ENCODE measurements at places on chromosomes 16 and 17.

- DNase-seq = no peak
Observed at GRCh38 chr17:21125862-21126261, 902 bp upstream of the DHRS7B start.

- no peak for DNase-seq
Observed at GRCh38 chr17:81912441-81913309, 1.5 kb upstream of the PCYT2 start.

GRCh38 chr17:30235386-30236296 lies at the start of gene SLC6A4:
TSS of gene SLC6A4 (minus strand) at chr17:30235697. CDS start at chr17:30221958, 13,739 bp downstream.
- DNase-seq = peak; percentile 49

DNA sequence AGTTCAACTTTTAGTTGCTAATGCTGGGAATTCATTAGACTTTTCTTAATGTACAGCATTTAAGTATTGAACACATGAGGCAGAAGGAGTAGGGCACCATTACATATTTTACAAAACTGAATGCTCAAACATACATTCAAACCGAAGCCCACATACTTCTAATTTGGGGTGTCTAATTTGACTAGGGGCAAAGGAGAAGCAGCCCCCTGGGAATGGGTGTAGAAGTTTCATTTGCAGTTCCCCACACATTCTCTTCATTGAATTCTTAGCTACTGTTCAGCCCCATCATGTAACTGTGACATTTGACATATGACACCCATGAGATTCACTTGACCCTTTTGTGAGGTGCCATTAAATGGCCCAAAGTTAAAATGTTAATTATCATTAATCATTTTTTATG lies 16.4 kb downstream of the IRX6 start:
- no peak for DNase-seq

DNA sequence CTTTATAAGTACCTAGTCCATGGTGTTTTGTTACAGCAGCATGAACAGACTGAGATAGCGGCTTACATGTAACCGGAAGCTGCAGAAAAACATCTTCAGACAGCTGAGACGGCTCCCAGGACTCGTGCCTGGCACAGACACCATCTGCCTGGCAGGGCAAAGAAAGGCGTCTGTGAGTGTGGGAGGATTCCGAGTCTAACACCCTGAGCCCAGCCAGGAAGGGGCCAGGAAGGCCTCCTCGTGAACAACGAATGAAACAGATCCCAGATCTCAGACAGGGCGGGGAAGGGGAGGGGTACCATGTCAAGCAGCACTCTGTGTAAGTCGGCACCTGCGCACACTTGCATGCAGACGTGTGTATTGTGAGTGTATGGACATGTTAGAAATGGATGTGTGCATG lies 4.4 kb upstream of the CSNK1D start:
- no peak for DNase-seq

DNA sequence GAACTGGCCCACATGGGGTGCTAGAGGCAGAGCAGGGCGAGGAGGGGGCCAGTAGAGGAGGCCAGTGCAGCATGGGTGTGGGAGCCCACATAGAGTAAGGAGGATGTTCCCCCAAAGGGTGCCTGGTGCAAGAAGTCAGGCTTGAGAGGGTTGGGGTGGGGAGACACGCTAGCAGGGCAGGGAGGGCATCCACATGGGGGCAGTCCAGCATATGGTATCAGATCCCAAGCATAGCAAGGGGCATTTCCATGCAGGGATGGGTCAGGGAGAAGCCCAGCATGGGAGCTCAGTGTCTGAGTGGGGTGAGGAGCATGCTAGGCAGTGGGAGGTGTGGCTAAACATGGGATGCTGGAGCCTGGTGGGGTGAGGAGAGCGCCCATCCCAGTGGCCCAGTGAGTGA lies 213.7 kb downstream of the COPRS start:
- no peak for DNase-seq

DNA sequence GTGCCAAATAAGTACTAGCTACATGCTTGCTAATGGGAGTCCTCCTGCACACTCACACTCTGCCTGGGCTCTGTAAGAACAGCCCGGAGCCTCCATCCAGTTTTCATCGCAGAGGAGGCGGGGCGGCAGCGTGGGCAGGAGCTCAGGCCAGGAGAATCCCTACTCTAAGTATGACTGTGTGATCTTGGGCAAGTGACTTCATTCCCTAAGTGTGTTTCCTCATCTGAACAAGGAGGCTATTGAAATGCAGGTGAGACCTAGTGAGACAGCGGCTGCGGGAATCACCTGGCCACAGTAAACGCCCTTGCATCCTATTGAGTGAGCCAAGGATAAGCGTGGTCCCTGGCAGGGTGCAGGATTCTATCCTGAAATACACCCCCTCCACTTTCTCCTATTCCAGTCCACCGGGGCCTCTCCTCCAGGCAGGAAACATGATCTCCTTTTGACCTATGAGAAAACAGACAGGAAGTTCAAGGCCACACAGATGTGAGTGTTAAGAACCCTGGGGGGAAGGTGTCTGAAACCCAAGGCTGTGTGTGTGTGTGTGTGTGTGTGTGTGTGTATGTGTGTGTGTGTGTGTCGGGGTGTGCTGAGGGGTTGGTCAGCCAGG lies 5.2 kb upstream of the RAI1 start:
- DNase-seq = no peak

GRCh38 chr16:46828292-46828691 lies 2.7 kb downstream of the C16orf87 start:
- DNase-seq = no peak

DNA sequence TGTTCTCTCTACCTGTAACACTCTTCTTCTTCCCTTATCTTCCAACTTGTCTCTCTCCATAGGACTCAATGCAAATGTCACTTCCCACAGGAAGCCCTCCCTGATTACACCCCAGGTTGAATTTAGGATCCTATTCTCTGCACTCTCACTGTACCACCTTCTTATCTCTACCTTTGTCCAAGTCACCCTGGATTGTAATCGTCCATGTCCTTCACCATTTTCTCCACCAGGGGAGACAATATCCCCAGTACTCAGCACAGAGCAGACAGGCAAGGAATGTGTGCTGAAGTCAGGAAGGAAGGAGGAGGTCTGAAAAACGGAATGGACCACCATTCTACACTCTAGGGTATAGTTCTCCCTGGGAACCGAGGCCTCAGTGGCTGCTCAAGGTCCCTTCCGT lies 14.2 kb downstream of the C16orf82 start:
- peak; percentile 36 for DNase-seq

- DNase-seq = no peak
Observed at GRCh38 chr16:78528265-78528664, 428.8 kb downstream of the WWOX start.

DNA sequence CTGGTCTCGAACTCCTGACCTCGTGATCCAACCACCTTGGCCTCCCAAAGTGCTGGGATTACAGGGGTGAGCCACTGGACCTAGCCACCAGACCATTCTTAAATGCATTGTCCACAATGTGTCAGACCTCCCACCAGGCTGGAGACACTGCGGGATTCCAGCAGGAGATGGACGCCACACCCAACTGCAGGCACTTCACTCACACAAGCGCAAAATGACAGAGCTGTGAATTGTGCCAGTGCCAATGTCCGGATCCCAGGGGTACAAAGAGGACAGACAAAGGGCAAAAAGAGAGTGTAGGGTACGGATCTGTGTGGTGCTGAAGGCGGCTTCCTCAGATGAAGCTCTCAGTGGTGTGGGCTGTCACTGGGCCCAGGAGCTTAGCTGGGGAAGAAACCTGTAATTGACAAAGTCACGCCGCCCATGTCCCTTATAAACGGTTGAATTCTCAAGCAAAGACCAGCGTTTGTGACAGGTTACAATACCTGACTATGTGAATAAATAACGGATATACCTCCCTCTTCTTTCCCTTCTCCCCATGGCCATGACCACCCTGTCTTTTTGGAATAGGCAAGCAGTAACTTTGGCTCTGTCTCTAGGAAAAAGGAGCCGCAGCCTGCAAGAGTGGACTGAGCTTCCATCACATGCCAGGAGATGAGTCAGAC lies 40.0 kb downstream of the HS3ST3A1 start:
- no peak for DNase-seq

GRCh38 chr16:19745286-19746010 lies 27.4 kb downstream of the IQCK start:
- DNase-seq = no peak

DNA sequence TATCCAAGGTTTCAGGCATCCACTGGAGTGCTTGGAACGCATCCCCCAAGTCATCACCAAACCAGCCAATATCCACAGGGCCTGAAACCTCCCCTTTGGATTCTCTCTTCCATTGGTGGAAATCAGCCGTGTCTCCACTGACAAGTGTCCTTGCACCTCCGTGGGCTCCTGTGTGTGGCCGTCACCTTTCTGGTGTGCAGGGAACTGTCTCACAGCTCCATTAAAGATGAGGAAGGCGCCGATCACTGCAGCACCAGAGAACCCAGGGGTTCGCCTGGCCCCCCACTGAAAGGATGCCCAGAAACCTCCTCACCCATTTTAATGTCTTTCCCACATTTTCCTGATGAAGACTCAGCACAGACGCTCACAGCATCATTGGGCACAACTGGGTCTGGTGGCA lies 17.8 kb upstream of the METRNL start:
- DNase-seq = no peak

DNA sequence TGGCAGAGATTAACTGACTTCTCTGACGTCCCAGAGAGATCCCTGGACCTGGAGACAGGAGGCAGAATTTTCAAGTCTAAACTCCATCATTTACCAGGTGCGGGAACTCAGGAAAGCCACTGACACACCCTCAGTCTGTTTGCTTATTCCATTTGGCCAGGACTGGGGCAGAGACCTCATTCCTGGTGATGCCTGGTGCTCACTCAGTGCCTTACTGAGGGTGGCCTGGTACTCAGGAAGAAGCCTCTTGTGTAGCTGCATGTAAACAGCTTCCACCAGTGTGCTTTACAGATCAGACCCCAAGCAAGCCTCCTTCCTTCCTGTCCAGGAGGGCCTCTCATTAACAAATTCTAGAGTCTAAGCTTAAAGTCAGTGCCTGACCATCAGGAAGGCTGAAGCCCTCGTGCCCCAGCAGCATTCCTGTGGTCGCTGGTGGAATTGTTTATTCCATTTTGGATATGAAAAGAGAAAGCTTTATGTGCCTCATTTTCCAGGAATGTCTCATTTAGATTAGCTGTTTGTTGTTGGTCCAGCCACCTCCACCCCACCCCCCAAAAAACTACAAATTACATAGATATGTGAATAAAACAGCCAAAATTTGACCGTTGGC lies 236.1 kb upstream of the CDH5 start:
- DNase-seq = peak; percentile 57

- DNase-seq = no peak
Observed at GRCh38 chr17:16191604-16192003, 23.7 kb downstream of the NCOR1 start.

GRCh38 chr17:30372755-30373154 lies 6.0 kb upstream of the CPD start:
- no peak for DNase-seq

- DNase-seq = no peak
Observed at GRCh38 chr17:82047914-82048570, 3.6 kb downstream of the RFNG start.

GRCh38 chr16:58031016-58031800 lies 5.7 kb downstream of the MMP15 start:
- DNase-seq = no peak

- no peak for DNase-seq
Observed at GRCh38 chr16:89534252-89534756, 26.1 kb downstream of the SPG7 start.

- DNase-seq = no peak
Observed at GRCh38 chr16:65579050-65579449, 457.2 kb upstream of the CDH11 start.

DNA sequence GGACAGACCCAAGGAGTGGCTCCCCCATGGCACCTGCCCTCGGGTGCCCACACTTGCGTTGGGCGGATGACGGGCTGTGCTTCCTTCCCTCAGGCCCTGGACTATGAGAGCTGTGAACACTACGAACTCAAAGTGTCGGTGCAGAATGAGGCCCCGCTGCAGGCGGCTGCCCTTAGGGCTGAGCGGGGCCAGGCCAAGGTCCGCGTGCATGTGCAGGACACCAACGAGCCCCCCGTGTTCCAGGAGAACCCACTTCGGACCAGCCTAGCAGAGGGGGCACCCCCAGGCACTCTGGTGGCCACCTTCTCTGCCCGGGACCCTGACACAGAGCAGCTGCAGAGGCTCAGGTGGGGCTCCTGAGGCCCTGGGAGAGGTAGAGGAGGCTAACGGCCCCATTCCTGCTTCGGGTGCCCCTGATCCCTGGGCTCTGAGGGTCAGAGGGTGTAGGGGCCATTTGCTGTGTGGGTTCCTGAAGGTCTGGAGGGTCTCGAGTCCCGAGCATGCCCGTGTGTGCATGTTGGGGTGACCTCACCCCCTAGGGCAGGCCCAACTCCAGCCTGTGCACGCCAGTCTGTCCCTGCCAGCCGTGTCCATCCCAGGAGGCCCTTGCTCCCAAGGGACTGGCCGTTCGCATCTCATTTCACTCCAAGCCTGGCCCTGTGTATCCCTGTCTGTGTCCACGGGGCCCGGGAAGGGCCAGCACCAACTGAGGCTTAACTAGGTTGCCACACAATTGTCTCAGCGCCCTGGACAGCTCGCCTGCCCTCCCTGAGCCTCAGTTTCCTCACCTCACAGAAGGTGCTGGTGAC lies 10.0 kb downstream of the SLC22A31 start:
- DNase-seq = no peak

DNA sequence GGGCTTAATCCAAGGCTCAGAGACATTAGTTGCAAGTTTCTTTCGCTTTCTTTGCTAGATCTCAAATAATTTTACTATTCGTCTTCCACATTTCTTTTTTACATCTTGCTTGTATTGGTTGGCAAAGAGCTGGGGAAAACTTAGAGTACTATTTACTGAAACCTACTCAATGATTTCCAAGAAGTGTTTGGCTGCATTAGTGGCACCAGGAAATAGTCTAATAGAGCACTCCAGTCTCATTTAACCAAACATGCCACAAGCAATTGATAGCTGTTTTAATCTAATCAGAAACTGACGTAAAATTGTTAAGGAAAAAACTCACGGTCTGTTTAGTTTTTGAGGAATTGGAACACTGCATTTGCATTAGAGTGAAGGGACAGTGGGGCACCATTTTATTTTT lies 29.0 kb downstream of the NUP93 start:
- DNase-seq = no peak

GRCh38 chr16:65838001-65838400 lies 528.5 kb upstream of the CDH5 start:
- DNase-seq = no peak

DNA sequence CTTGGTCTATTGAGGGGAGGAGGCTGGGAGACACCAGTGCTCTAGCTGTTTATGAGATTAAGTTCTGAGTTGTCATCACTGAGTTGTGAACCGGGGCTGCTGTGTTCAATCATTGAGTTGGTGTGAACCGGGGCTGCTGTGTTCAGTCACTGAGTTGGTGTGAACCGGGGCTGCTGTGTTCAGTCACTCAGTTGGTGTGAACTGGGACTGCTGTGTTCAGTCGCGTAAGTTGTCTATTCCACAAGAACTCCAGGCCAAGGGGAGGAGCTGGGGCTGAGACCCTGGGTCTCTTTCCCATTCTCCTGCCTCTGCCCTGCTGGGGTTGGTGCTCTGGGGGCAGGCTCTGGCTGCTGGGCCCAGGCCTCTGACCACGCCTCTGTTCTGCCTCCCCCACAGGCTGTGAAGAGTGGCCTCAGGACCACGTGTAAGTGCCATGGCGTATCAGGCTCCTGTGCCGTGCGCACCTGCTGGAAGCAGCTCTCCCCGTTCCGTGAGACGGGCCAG lies 24.5 kb downstream of the WNT9B start:
- DNase-seq = no peak

Data from hepatic stellate cell (primary cell).